Stimulated activated CD4-positive, alpha-beta T cell treated with anti-CD3 and anti-CD28 coated beads, Interleukin-15, amount 100 ng/mL, for 1 hour (primary cell): ENCODE measurements at places on chromosomes 12 and 14.

DNA sequence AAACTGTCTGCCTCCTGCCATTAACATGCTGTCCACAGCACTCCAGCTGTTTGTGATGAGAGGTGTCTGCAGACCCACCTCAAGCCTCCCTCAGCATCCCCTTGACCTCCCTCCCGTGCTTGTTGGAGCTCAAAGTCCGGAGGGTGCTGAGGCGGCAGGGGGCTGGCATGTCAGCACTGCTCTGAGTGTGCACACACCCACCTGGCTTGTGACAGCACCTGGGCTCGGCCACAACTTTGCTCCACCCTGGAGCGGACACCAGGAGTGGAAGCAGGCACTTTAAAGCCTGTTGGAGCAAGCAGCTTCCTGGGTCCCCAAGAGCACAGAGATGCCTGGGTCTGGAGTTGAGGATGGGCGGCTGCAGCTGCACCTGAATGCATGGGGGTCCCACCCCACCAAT lies 20.9 kb downstream of the SERPINA3 start:
- no peak for DNase-seq

DNA sequence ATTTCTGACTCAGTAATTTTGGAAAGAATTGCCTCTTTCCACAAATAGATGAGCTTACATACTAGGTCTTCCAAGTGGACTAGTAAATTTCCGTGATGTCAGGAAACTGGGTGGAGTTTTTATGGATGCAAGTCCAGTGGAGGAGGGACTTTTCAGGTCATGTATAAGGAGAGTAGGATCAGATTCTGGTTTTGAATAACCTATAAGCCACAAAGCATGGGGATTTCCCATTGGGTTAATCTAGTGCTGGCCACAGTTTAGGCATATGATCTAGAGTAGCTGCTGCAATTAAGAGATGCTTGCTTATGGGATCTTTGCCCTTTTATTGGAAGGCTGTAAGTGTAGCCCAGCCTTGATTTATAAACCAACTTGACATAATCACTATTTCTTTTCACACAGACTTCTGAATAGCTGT lies 33.8 kb downstream of the STK38L start:
- DNase-seq = no peak

DNA sequence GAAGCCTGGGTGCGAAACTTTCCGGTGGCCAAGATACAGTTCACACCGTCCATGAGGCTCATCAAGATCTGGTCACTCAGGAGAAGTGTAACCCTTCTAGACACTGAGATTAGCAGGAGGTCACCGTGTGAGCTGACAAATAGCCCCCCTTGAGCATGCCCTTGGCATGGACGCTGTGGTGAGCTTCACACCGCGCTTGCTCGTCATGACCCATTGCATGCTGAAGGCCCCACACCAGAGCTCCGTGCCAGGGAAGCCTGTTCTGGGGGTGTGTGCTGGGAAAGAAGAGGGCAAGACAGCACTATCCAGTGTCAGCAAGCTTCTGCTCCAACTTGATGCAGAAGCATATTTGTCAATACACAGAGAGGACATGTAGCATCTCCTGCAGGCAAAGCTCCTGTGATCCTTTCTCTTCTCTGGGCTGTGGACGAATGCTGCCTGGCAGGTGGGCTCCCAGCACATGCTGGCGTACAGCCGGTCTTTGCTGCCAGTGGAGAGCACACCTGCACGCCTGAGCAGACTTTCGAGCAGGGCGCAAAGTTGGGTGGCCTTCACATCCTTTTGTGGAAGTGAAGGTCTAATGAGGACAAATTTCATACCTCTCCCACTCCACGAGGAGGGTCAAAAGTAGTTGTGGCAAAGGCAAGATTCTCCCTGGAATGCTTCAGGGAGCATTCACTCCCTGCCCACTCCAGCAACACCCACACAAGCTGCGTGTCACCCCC lies 126.9 kb upstream of the FKBP4 start:
- DNase-seq = no peak

GRCh38 chr14:65476942-65477318 lies 64.4 kb downstream of the FUT8 start:
- DNase-seq = no peak

DNA sequence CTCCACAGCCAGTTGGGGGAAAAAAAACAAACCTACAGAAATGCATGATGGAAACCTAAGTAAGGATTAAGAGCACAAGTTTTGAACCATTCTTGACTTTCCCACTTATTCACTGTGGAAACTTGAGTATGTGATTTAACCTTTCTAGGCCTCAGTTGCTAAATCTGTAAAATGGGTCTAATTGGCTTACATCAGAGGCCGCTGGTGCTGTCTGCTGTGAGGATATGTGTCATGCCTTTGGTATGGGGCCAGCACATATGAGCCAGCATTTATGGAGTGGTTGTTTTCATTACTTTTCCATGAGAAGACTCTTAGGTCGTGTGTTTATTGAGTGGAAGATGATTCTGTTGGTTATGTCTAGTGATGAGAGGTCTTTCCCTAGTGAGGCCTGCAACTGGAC lies 102.4 kb downstream of the ESR2 start:
- no peak for DNase-seq

DNA sequence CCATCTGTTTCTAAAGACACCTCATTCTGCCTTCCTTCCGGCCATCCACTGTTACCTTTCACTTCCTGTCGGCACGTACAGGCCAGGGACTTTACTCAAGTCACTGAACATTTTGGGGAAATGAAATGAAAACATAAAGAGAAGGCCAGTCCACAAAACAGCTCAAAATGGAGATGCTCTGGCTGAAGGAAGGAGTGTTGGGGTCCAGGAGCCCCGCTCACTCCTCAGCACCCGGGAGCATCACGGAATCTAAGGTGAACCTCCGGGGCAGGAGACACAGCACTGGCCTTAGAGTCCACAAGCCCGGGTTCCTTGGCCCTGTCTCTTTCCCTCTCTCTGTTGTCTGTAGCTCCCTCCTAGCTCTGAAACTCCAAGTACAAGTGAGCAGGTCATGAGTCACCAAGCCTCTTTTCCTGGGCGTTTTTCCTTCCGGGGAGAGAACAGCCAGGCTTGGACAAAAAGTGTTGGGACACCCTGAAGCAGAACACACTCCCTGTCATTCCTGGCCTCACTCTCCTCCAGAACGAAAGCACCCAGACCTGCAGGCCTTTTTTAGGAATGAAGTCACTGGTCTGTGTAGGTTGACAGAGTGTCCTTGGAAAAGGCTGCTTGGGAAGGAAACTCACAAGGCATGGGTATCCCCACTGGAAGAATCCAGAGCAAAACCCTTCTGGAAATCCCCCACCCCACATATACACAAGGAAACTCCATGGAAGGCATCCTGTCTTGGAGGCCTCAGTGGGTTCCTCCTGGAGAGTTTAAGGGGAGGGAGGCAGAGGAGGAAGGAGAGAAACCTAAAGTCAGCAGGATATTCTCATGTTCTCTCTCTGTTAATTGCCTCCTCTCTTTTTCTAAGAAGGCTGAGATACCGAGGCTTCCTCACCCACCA lies 245.3 kb downstream of the ZFP36L1 start:
- no peak for DNase-seq

- DNase-seq = no peak
Measured at GRCh38 chr12:67661311-67662021, 12.9 kb downstream of the DYRK2 start.

- no peak for DNase-seq
Measured at GRCh38 chr14:23578560-23579310, at the start of gene JPH4. Gene JPH4, minus strand, starts transcription at chr14:23578790. Its CDS starts 1,337 bp downstream, at chr14:23577453.

DNA sequence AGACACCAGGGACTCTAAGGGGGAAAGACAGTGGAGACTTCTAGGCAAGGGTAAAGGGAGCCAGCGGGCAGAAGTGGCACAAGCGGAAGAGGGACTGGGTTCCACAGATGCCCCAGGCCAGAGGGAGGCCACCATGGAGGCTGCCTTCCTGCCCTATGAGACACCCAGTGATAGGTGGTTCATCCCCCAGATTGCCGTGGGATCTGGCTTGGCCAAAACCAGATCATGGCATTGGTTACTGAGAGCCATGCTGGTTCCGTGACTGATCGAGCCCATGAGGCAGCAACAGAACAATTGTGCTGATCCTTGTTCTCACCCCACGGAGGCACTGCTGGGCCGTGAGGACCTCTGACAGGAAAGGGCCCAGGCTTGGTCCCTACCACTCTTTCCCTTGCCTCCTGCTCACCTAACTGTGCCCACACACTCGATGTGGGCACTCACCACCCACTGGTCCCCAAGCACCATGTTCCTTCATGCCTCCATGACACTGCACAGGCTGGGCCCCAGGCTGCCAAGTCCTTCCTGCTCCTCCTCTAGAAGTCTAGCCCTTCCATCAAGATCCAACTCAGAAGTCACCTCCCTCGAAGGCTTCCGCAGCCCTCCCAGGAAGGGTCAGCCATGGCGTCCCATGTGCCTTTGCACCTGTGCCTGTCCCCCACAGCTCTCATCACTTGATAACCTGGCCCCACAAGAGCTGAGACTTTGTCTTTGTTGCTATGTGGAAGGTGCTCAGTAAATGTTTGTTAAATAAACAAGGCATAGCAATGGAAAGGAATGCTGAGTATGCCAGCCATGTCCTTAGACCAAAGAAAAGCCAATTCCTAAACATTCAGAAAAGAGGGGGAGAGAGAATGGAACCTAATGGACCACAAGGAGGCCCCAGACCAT lies 7.3 kb downstream of the KRT79 start:
- no peak for DNase-seq

DNA sequence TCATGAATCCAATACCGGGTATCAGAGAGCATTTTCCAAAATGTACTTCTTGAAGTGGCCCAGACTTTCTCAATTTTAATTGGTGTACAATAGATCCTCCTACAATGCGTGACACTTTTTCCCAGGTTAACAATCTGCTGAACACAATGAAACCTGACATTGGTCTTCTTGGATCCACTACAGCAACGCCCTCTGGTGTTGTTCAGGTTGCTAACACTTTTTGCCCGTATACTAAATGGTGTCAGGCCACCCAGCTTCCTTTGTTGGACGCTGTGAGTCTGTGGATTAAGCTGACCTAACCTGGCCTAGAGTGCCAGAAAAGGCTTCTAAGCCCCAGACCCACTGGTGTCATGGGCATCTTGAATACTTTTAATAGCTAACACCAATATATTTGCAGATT lies 89.2 kb downstream of the KCNK10 start:
- no peak for DNase-seq

GRCh38 chr14:20209595-20209994 lies 13.9 kb upstream of the OR11H6 start:
- DNase-seq = no peak

- no peak for DNase-seq
Measured at GRCh38 chr14:105392131-105393090, 5.9 kb upstream of the TEX22 start.

GRCh38 chr12:121796855-121797751 lies 3.6 kb upstream of the RHOF start:
- DNase-seq = no peak

- DNase-seq = no peak
Measured at GRCh38 chr12:14845350-14845750, 2.0 kb upstream of the ART4 start.

- no peak for DNase-seq
Measured at GRCh38 chr14:61726778-61727658, 31.7 kb downstream of the HIF1A start.
